ENCODE measurements at places on chromosomes 2 and 18. TPM values are rescaled to one million over a fixed set of nuclear protein-coding genes. Genes with fewer than 3 reads are reported as not detected.

NDC80 gene
- total RNA-seq = 6.3 TPM

CD226 gene
- 14.0 TPM for total RNA-seq

DNA sequence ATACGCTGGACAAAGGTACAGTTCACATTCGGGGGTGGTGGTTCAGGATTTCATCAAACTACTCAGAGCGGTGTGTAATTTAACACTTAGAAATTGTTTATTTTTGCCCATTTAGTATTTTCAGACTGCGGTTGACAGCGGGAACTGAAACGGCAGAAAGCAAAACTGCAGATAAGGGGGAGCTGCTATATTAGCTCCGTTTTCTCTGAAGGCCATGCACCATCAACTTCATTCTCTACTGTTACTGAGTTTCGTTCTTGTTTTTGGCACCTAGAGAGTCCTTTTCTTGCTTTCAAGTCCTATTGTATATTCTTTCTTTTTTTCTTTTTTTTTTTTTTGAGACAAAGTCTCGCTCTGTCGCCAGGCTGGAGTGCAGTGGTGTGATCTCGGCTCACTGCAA, 121.5 kb upstream of the SP3 start:
- no peak for DNase-seq

GRCh38 chr2:137939026-137939425, 25.2 kb upstream of the HNMT start:
- DNase-seq = no peak

DNA sequence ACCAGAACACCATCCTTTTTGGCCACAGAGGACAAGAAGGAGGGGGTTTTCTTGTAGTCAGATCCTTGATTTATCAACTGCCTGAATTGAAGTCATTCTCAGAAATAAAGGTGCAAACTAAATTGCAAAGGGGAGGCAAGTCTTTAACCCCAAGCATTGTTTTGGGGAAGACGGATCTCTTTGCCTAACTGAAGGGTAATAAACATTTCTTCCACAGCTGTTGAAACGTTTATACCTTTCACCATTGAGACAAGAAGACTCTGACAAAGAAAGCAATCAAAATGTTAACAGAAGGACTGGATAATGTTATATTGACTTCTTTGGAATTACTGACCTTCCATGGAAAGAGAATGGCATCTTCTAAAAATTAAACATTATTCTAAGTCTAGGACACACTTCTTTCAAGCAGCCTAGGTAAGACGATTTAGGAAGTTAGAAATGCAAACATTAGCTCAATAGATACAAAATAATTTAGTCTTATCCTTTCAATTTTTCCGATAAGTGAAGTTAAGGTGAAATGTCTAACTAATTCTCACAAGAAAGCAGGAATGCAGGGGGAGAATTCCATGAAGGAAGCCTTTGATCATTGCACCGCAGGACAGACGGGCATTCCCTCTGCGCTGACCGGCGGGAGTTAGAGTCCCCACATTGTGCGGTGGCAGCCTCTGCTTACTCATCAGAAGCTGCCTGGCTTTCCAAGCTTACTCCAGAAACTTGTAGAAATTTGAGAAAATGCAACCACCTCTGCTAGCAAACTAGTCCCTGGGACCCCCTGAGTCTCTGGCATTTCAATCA, 69.4 kb upstream of the COPS8 start:
- DNase-seq = no peak

DNA sequence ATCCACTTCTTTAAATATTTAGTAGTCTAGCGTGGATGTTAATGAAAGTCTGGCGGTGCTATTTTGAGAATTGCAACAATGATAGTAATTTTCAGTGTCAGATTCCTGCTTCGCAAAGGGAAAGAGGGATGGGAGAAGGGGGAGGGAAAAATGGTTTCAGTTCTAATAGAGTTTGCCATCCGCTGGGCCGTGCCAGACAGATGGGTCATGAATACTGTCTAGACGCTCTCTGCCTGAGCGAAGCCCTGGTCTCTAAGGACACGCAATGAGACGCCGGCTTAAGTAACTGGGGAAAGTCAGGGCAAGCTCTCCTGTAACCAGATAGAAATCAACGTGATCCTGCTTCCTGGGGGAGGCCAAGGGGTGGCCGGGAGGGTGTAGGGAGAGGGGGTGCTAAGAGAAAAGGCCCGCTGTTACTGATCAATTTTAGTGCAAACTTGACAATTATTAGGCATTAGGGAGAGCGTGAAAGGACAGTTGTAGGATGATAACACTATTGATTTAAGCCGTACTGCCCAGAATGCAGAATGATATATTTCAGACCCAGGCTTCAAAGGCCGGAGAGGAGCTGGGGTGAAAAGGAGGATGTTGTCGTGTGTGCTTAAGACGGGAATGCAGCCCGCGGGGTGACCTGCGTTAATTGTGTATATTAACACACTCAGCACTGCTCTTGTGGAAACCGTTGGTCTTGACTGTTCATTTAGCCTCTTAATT, 229.2 kb downstream of the LDLRAD4 start:
- DNase-seq = peak; percentile 89

Measured in umbilical cord (tissue), 2 donors.